ENCODE measurements at places on chromosomes 5 and 9. TPM values are rescaled to one million over a fixed set of nuclear protein-coding genes. Genes with fewer than 3 reads are reported as not detected.

ANKRD34B gene
- polyA plus RNA-seq: not detected

- no peak for DNase-seq
Measured at GRCh38 chr5:145941448-145942130, 5.2 kb downstream of the SH3RF2 start.

LMX1B gene
- not detected for polyA plus RNA-seq

- DNase-seq: no peak
Measured at GRCh38 chr5:113675166-113675565, 161.7 kb downstream of the YTHDC2 start.

DNA sequence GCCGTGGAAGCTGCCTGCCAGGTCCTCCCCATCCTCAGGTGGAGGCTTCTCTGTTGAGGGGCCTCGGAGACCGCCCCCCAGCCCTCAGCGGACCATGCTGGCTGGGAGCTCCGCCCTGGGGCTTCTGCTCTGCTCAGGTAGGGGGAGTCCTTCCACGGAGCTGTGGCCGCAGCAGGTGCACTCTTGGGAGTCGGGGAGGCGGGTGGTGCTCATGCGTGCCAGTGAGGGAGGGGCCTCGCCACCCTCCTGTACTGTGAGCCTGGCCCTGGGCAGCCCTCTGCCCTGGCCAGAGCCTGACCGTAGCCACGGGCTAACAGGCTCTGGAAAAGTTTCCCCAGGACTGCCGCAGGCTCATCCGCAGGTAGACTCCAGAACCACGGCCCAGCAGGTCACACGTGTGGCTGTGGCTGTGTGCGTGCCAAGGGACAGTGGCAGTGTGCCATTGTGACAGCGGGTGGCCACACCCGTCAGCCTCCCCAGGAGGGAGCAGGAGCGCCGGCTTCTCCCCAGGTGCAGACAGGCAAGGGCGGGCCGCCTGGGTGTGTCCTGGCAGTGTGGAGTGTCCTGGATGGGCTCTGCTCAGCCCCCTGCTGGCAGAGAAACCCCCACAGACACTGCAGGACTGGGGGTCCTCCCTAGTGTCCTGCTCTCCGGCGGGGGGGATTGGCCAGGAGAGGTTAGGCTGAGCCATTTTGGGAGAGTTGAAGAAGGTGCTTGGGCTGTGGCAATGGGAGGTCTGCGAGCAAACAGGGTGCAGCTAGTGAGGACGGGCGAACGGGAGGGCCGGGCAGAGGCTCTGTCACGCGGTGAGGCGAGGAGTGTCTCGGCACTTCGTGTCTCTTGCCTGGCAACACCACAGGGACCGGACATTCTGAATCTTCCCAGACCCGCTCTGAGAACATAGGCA lies 29.5 kb downstream of the TPPP start:
- no peak for DNase-seq

- no peak for DNase-seq
Measured at GRCh38 chr5:16740811-16741392, 124.1 kb upstream of the RETREG1 start.

CTXN3 gene
- not detected for polyA plus RNA-seq

FGF18 gene
- polyA plus RNA-seq: 0.27 TPM

DNA sequence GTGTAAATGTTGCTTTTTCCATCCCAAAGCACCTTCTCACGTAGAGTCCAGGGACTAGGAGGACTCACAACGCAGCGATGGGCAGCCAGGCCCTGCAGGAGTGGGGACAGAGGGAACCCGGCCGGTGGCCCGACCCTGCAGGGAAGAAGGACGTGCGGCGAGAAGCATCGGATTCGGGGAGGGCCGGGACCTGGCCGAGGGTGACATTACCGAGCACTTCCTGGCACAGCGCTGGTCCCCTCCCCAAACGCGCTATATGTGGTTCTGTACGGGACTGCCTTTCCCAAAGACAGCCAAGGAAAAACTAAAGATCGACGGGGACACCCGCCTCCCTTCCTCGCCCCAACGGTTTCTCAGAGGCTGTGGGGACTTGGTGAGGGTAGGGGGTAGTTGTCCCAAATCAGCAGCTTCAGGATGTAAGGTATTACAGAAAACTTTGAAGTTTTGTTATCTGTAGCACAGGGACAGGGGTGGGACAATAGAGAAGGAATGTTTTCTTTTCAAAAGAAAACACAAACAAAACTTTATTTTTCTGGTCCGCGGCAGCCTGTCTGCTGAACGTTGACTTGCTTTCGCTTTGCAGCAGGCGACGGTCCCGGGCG lies 887 bp upstream of the MAP3K1 start:
- DNase-seq: no peak

DNA sequence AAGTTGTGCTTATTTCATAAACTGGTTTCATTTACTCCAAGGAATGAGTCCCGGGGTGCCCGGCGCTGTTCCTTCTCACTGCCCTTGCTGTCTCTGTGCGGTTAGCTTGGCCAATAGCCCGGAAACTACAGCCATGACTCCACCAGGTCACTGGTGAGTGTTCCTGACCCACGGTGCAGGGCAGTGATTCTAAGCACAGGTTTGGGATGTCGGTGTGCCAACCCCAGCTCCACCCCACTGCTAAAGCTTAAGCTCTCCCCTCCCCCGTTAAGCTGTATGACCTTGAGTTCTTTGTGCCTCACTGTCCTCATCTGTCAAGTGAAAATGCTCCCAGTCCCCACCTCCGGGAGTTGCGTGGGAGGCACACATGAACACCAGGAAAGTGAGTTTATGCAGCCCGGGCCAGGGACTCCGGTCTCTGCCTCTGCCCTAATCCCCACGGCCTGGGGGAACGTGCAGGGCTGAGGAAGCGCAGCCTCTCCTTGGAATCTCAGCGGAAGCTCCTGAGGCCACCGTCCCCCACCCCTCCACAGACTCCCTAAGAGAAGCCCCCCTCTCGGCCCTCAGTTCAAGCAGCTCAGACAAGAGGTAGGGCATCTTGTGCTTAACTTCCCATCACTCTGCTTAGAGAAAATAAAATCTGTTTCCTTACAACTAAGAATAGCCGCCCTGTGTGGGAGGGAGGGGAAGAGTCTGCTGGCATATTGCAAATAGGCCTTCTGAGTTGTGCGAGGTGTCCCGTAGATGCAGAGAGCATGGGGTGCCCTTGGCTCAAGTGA lies 92.0 kb upstream of the RAI14 start:
- DNase-seq: no peak

GRCh38 chr5:157739388-157740228 lies 3.9 kb upstream of the LSM11 start:
- no peak for DNase-seq

BARHL1 gene
- polyA plus RNA-seq: not detected

DNA sequence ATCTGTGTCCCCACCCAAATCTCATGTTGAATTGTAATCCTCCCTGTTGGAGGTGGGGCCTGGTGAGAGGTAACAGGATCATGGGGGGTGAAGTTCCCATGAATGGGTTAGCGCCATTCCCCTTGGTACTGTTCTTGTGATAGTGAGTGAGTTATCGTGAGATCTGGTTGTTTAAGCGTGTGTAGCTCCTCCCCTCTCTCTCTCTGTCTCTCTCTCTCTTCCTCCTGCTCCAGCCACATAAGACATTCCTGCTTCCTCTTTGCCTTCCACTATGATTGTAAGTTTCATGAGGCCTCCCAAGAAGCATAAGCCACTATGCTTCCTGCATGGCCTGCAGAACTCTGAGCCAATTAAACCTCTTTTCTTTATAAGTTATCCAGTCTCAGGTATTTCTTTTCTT lies 28.8 kb downstream of the C5orf15 start:
- no peak for DNase-seq

AIF1L gene
- polyA plus RNA-seq: 0.31 TPM

DNA sequence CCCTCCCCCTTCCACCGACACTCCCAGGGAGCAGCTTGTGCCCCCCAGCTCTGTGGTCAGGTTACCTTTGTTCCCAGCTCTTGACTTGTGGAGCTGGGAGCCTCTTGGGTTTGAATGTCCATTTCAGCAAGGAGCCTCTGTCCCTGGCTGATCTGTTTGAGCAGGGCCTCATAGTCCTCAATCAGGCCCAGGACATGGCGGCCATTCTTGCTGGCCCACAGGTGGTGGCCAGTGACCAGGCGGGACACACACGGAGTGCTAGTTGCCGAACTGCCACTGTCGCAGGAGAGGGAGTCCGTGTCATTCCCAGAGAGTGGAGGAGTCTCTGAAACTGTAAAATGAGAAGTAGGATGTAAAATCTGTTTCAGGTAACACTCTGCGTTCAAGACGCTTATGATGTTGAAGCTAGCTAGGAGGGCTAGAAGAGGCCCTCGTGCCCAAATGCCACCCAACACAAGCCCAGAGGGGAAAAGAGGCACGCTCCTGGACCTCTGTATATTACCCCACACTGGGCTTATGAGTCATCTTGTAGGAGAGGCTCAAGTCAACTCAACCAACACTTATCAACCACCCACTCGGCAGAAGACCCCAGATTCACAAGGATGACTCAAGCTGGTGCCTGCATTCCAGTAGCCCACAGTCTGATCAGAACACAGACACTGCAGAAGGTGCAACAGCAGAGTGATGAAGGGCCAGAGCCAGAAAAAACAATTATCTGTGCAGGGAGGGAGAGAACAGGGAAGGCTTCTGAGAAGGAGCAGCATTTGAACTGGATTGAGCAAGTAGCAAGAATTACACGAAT lies 177.0 kb downstream of the CDK5RAP2 start:
- peak; percentile 86 for DNase-seq

DNA sequence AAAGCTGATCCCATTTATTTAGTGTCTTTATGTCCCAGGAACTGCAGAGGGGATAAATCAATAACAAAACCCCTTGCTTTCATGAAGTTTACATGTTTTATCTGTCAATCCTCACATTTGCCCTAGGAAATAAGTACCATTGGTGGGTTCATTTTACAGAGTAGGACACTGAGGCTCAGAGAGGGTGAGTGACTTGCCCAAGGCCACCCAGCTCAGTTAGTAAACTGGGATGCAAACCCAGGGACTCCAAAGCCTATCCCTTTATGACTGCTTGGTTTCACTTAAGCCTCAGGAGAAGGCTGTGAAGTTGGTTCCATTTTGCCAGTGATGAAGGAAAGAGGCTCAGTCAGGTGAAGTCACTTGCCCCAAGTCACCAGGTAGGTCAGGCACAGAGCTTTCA lies 51.9 kb downstream of the SMIM23 start:
- no peak for DNase-seq

GRCh38 chr5:72242796-72243475 lies 77.1 kb downstream of the MRPS27 start:
- DNase-seq: no peak

RAD23B gene
- 214 TPM for polyA plus RNA-seq

GRCh38 chr5:135460246-135461033 lies 8.3 kb upstream of the TIFAB start:
- DNase-seq: no peak

GRCh38 chr5:122896598-122897282 lies 51.3 kb downstream of the SNX24 start:
- DNase-seq: peak; percentile 70

GPR150 gene
- 0.24 TPM for polyA plus RNA-seq

- DNase-seq: no peak
Measured at GRCh38 chr9:20441711-20442423, 180.4 kb downstream of the MLLT3 start.

DNA sequence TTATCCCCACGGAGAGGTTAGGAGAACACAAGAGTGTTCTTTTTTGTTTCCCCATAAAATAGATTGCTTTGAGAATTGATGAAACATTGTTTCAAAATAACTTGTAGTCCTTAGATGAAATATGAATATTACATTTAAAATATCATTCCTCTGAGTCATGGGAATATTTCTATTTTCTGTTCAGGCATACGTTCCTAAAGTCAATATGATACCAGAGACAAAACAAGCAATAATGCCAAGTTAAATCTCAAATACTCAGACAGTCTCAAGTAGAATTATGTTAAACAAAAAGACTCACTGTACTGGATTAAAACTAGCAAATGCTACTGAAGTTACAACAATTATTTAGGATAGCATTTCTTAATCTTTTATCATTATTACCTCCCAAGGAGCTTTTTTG lies 111.7 kb upstream of the C6 start:
- no peak for DNase-seq

DNA sequence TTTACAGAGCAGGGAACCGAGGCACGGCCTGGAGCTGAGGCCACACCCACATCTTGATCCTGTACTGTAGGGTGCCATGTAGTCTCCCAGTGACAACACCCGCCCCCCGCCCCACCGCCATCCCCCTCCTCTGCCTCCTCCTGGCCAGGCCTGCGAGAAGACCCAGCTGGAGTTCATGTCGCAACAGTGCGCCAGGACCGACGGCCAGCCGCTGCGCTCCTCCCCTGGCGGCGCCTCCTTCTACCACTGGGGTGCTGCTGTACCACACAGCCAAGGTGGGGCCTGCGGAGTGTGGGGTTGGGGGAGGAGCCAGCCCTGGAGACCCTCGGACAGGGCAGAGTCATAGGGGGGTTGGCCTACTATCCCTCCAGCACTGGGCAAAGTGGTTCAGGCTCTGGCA lies 14.5 kb downstream of the ADAMTS13 start:
- no peak for DNase-seq

OLFM1 gene
- 0.16 TPM for polyA plus RNA-seq

TMEM215 gene
- polyA plus RNA-seq: not detected

SNCAIP gene
- 10.7 TPM for polyA plus RNA-seq

PRLR gene
- polyA plus RNA-seq: not detected

DNA sequence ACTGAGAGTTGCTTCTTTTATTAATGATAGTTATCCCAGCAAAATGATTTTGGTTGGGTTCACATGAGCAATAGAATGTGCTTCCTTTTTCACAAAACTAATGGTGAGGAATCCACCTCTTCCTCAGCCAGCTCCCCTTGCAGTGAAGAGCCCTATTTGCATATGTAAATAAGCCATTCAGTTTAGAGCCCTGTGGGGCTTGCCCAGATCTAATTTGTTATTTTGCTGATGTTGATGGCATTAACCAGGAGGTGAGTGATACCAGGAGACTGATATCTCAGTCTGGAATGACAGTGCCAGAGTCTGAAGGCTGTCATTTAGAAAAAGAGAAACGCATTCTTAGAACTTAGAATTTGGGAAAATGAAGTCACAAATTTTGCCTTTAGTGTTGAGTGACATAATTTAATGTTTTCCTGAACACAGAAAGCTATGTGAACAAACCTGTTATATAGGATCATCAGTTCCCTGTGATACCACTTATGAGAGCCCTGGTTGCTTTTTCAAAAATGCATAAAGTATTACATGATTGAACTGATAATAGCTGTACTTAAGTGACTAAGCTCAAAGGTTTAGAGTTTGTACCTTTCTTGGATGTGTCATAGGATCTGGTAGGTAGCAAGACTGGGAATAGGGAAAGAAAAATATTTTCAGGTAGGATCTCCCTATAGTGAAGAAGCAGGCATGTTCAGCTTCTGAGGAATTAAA lies 271.6 kb downstream of the MAST4 start:
- no peak for DNase-seq

PTPRD gene
- 0.19 TPM for polyA plus RNA-seq
